ENCODE measurements at places on chromosomes 1 and 21.
A peak's percentile ranks its signal among the peaks of the same experiment; 100 is the strongest.

DNA sequence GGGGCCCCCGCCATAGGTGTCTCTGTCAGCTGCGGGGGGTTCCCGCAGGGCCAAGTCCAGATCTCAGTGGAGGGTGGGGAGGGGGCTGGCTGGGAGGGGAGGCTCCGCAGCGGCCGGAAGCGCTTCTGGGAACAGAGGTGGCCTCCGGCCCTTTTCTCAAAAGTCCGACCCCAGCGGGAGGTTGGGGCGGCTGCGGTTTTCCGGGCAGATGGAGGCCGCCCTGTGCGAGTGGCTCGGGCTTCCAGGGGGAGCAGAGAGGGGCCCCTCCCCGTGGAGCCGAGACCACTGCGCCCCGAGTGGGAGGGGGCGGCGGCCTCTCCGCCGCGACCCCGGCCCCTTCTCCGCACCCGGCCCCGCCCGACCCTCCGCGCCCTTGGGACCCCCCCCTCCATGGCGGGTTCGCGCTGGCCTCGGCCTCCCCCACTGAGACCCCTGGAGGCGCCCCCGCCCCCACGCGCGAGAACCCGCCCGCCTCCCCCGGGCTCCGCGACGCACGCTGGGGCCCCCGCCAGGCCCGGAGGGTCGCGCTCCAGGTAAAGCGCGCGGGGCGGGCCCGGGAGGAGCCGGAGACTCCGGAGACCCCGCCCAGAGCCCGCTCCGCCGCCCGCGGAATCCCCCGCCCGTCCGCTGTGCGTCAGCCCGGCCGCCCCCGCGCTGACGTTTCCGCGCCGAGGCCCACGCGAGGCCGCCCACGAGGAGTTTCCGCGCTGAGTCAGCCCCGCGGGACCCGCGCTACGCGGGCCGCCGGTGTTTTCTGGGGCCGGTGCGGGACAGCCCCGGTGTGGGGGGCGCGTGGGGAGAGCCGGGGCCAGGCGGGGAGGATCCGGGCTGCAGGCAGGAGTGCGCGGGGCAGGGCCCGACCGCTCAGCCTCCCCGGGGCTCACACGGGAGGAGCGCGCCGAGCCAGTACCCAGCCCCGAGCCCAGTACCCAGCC, 5.2 kb downstream of the TNFRSF18 start:
- peak; percentile 90 for DNase-seq

DNA sequence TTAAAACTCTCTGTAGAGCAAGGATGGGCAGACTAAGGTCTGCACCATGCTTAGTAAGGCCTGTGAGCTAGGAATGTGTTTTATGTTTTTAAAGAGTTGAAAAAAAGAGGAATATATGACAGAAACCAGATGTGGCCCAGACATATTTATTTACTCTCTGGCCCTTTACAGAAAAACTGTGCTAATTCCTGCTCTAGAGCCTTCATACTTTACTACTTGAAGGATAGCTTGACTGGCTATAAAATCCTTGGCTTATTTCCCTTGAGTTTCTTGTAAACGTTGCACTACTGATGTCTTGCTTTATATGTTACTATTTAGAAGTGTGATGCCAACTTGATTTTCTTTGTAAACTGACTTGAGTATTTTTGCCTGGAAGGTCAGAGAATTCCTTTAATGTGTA, 33.5 kb downstream of the CTBS start:
- DNase-seq: no peak

DNA sequence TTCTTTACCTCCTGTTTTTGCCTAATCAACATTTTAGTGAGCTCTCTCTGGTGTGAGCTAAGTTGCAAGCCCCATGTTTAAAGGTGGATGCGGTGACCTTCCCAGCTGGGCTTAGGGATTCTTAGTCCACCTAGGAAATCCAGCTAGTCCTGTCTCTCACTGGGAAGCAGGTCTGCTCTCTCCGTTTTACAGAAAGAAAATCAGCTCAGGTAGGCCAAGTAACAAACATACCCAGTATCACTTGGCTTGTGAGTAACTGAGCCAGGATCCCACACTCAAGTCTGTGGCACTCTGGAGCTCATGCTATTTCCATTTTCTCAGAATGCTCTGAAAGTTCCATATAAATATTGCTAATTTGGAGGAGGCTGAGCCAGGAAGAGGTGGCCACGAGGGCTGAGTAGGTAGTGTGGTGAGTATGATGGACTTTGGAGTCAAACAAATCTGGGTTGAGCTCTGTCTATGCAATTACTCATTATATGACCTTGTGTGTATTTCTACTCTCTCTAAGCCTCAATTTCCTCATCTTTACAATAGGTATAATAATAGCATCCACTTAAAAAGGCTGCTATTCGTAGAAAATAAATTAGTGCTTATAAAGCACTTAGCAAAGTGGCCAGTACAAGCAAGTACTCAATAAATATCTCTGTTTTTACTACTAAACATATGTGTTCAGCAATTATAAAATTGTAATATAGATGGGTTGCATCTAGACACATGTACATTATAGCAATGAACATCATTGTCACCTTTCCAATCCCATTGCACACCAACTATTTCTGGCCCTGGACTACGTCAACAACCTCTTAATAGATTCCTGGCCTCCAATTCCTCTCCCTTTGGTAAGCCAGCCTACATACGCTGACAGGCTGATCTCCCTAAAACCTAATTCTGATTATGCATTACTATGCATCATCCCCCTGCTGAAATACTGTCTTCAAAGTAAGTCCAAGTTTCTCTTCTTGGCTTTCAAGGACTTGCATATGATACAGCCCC, 32.7 kb upstream of the DHCR24 start:
- no peak for DNase-seq

- DNase-seq: no peak
Observed at GRCh38 chr1:154911691-154912550, 24.6 kb downstream of the PMVK start.

GRCh38 chr1:230322421-230322756, 103.7 kb downstream of the PGBD5 start:
- no peak for DNase-seq

DNA sequence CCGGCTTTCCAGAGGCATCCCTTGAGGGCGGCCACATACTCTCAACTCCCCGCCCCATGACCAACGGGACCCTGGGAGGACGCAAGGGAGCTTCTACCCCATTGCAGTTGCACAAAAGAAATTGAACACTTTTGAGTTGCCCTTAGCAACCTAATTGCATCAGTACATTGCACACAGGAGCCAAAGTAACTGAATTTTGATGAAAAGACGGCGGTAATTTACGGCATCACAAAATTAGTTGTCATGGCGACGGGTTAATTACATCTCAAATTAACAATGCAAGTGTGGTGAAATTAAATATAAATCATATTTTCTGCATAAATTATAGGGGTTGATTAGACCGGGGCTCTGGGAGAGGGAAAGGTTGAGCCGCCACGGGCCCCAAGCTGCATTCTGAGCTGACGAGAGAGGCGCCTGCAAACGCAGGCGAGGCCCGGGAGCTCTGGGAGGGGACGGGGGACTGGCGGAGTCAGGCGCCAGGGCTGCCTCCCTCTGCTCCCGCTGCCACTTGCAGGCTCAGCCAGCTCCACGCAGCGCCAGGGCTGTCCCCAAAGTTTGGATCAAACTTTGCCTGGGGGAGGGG, 61.4 kb downstream of the CASZ1 start:
- DNase-seq: no peak

- no peak for DNase-seq
Observed at GRCh38 chr1:214447557-214447871, 103.9 kb downstream of the PTPN14 start.

DNA sequence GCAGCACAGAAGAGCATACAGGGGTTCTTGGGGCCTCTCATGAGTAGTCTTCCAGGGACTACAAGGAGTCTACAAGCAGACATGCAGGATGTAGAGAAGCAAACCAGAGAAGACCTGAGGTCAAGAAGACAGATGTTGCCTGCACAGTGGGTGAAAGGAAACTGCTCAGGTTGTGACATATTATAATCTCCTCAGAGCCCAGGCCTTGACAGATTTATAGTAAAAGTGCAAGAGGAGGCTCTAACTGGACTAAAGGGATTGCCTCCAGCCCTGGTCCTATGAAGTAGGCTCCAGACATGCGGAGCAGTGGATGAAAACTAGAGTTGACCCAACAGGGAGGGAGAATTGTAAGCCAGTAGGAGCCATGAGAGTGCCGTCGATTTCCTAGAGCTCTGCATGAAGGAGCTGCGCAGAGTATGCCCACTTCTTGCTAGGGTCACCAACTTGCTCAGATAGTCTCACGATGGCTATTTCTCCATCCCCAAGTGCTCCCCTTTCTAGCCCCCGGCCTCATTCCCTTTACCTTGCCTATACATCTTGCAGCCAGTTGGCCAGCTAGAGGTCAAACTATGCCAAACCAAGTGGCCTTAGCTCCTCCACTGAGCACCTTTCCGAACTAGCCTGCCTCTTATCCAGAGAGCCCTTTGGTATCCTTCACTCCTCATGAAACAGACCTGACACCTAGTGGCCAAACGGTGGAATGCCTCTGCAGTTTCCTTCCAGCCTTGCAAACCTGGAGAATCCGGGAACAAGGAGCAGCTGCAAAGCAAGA, 36.2 kb upstream of the IPO9 start:
- peak; percentile 44 for DNase-seq

DNA sequence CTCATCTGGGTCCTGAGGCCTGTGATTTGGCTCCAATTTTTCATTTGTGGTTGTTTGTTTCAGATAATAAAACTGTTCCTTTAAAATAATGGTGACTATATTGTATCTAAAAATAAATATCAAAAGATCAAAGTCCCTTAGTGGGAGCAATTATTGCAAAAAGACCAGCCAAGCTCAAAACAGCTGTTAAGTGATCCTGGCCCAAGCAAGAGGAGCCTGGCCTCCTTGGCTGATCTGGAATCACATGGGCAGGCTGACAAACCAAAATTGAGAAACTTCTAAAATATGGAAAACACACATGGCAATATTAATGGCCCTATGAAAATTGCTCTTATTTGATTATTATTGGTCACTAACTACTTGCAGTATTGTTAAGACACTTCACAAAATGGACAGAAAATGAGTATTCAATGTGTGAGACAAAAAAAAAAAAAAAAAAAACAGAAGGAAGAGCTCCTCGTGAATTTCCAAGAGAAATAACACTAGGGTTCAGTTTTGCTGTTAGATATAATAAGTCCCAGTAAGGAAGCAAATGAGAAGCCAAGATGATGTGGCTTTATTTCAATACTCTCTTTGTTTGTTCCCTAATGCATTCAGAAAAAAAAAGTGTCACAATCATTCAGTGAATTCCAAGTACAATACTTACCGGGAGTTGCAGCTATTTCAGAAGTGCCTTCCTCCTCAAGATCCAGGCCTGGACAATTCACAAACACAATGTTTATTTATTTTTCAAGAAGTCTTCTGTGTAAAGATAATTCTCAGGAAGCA, 105.1 kb downstream of the SEC16B start:
- no peak for DNase-seq

DNA sequence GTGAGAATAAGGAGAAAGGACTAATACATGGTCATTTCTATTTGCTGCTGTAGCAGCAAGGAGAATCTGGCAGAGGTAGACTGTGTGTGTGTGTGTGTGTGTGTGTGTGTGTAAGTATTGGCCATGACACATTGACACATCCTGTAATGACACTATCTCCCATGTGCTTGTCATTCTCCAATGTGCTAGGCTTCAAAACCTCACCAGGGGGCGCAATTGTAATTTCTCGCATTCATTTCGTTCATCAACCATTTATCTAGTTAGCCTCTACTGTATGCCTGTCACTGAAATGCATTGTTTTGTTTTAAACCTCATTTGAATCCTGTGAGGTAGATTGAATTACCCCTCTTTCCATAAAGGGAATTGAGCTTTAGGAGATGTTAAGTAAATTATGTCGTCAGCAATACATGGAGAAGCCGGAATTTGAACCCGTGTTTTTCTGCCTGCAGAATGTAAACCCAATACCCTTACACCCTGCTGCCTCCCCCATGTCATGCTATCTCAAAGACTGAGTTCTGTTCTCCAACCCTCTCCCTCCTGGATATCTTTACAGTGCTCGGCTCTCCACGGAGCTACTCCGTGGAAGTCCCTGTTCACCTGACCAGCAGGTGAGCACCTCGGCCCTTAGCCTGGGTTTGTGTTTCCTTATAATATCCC, 100.8 kb downstream of the UCK2 start:
- DNase-seq: peak; percentile 33

DNA sequence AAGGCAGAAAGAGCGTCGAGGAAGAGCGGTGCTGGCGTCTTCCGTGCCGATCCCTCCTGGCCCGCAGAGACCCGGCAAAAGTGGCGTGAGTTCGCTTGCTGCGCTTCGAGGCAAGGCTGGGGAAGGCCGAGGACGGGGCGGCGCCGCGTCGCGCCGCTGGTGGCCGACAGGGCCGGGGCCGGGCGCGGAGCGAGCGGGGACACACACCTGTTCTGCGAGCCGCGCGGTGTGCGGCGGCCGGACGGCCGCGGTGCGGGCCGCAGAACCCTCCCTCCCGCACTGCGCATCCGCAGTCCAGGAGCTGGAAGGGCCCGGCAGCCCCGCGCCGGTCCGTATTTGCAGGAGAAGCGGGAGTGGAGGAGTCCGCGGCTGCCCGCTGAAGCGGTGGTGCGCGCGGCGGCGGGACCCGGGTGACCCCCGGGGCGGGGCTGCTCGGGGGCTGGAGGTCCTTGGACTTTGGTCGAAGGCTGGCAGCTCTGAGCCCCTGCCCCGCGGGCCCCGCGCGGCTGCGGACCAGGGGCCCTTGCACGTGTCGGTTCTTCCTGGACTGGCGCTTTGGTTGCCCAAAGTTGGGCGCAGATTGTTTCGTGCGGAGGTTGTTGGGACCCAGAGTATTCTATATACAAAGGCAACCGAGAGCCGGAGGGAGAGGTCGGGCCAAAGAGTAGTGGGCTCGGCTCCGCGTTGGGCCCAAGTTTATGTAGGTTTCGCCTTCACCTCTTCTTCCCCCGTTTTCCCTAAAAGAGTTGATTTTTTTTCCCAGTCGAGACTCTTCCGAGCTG, 2.6 kb downstream of the RNF220 start:
- DNase-seq: no peak

- DNase-seq: no peak
Observed at GRCh38 chr1:67818725-67819301, 14.5 kb downstream of the GNG12 start.

GRCh38 chr1:234558330-234558836, 51.6 kb downstream of the IRF2BP2 start:
- no peak for DNase-seq

GRCh38 chr1:110133436-110133835, 16.9 kb upstream of the SLC6A17 start:
- no peak for DNase-seq

DNA sequence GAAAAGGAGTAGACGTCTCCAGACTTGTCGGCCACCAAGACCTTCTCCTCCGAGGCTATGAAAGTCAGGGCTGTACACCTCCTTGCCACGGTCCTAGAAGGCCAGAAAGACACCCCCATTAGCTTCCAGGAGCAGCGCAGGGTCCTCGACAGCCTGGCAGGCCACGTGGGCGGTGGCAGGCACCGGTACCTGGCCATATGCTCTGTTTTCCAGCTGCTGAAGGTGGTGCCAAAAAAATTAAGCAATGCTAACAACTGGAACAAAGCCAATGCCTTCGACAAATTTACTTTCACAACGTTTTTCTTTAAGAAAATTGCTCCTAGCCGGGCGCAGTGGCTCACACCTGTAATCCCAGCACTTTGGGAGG, 15.9 kb downstream of the WDR4 start:
- no peak for DNase-seq

- DNase-seq: no peak
Observed at GRCh38 chr1:207397525-207397926, 56.6 kb upstream of the CR2 start.

All from CD4-positive, alpha-beta T cell treated with Interleukin-15 for 1 hour (primary cell).